Stimulated activated CD8-positive, alpha-beta memory T cell treated with anti-CD3 and anti-CD28 coated beads, Interleukin-2, amount 100 ng/mL, for 1 hour (primary cell): ENCODE measurements at places on chromosomes 2 and 18.

DNA sequence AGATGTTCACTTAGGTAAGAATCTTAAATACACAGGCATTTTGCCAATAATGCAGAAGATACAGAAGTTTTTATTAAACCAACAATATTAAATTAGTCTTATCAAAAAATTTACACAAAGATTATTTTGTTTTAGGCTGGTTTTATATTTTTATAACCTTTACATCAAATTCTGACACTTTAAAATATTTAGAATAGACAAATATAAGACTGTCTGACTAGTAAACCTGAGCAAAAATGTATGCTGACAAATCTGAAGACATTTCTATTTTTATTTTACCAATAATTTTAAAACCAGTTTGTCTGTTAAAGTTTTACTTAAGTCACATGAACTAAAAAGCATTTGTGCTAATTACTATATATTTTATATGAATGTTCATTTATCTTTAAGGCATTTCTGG is 72.1 kb upstream of the ZNF236 start:
- DNase-seq: no peak

- no peak for DNase-seq
Observed at GRCh38 chr2:179376881-179377280, 112.2 kb upstream of the SESTD1 start.

DNA sequence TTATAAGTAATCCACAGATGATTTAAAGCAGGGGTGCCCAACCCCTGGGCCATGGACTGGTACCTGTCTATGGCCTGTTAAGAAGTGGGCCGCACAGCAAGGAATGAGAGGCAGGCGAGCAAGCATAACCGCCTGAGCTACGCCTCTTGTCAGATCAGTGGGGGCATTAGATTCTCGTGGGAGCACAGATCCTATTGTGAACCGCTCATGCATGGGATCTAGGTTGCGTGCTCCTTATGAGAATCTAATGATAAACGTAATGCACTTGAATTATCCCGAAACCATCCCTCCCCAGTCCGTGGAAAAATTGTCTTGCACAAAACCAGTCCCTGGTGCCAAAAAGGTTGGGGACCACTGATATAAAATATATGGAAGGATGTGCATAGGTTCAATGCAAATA is 153.7 kb downstream of the CSRNP3 start:
- no peak for DNase-seq

GRCh38 chr18:59052965-59053820 is 86.5 kb upstream of the SEC11C start:
- DNase-seq: no peak

- no peak for DNase-seq
Observed at GRCh38 chr2:223759569-223760430, 77.6 kb downstream of the AP1S3 start.

GRCh38 chr18:47881752-47882455 is 48.6 kb downstream of the SMAD2 start:
- DNase-seq: no peak

DNA sequence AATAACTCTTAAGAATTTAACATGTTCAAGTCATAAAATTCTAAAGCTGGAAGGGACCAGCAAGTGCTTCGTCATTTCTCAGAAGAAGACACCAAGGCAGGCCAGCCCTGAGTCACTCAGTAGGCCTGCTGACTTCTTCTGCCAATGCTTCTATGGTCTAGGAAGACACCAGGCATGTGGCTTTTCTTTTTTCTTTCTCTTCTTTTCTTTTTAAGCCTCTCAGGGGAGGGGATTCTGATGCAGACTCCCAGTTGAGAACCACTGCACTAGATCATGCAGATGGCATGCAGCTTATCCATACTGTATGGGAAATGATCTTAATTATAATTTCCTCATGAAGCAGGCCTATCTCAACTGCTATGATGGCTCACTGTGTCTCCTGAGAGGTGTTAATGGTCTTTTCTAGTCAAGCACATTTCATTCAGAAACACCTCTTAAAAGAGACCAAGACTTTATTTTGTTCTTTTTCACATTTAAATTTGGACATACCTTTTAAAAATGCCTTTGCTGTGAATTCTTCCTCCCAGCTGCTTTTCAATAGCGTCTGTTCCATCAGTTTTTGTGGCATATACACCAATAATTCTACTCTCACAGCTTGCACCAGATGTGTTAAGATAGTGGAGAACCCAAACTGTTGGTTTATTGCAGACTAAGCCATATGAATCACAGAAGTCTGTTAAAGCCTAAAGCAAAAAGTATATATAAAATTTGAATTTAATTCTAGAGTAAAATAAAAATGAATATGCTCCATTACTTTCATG is 11.3 kb downstream of the KCTD18 start:
- no peak for DNase-seq

- DNase-seq: no peak
Observed at GRCh38 chr2:169013628-169014026, 17.5 kb downstream of the ABCB11 start.

DNA sequence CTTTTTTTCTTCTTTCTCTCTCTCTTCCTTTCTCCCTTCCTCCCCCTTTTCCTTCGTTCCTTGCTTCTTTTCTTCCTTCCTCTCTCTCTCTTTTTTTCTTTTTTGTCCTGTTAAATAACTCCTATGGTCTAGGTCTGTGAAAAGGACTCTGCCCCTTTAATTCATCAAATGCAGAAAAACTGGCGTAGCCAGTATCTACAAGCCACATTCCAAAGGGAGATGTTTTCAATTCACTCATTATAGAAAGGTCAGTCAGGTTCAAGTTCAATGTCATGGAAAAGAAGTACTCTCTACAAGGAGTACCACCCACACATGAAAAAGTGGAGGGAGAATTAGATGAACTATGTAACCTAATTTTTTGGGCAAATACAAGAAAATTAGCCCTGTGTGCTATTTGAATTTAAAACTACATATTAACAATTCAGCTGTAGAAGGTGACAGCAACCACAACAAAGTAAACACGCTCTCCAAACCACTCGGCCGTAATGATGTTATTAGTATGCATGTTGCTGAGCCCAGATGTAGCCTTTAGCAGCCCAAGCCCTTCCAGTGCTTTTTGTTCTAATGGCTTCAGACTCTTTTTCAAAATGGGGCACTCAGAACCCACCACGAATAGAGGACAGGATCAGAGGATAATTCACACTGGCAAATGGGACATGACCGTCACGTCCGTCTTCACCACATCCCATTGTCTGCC is 735.4 kb upstream of the FANCL start:
- DNase-seq: no peak

GRCh38 chr2:30208453-30208852 is 22.9 kb upstream of the LBH start:
- DNase-seq: no peak

DNA sequence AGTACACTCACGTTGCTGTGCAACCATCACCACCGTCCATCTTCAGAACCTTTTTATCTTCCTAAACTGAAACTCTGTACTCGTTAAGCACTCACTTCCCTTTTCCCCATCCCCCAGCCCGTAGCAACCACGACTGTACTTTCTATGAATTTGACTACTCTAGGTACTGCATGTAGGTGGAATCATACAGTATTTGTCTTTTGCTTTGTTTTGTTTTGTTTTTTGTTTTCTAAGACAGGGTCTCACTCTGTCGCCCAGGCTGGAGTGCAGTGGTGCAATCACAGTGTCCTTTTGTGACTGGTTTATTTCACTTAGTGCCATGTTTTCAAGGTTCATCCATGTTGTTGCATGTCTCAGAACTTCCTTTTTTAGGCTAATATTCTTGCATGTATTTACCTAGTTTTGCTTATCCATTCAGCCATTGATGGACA is 7.0 kb upstream of the TYMS start:
- DNase-seq: no peak

- no peak for DNase-seq
Observed at GRCh38 chr2:209334188-209335017, 89.4 kb upstream of the MAP2 start.

DNA sequence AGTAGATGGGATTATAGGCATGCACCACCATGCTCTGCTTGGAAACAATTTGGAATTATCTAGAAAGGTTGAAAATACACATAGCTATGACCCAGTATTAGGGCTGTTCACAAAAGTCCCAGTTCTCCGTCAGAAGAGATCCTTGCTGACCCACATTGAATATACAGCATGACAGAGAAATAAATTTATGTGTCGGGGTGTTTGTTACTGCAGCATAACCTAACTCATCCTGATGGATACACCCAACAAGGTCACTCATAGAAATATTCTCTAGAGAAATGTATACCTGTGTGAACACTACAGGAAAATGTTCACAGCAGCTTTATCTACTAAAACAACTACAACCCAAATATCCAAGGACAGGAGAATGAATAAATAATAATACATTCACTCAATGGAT is 9.0 kb downstream of the TBC1D8 start:
- DNase-seq: no peak

GRCh38 chr2:224427471-224427870 is 25.6 kb upstream of the FAM124B start:
- no peak for DNase-seq

- no peak for DNase-seq
Observed at GRCh38 chr2:43129676-43130547, 96.5 kb downstream of the ZFP36L2 start.

GRCh38 chr2:207967121-207967520 is 58.2 kb downstream of the PLEKHM3 start:
- DNase-seq: no peak

GRCh38 chr2:28869494-28870145 is 489 bp downstream of the TRMT61B start:
- no peak for DNase-seq

GRCh38 chr18:24397131-24397693 is 412 bp downstream of the OSBPL1A start:
- DNase-seq: no peak

DNA sequence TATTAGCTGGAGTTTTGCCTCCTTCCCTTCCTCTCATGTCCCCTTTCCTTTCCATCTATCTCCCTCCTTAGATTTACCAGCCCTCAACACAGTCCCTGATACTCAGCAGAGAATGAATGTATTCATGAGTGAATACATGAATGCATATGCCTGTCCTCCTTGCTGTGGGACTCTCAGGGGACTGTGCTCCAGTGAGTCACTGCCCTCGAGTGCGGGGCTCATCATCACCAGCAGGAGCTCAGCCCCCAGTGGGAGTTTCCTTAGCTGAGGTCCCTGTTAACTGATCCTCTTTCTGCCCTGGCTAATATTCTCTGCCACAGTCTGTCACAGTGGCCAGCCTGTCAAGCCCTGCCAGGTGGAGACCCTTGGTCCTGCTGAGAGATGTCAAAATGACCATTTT is 104.9 kb upstream of the LHCGR start:
- DNase-seq: no peak

DNA sequence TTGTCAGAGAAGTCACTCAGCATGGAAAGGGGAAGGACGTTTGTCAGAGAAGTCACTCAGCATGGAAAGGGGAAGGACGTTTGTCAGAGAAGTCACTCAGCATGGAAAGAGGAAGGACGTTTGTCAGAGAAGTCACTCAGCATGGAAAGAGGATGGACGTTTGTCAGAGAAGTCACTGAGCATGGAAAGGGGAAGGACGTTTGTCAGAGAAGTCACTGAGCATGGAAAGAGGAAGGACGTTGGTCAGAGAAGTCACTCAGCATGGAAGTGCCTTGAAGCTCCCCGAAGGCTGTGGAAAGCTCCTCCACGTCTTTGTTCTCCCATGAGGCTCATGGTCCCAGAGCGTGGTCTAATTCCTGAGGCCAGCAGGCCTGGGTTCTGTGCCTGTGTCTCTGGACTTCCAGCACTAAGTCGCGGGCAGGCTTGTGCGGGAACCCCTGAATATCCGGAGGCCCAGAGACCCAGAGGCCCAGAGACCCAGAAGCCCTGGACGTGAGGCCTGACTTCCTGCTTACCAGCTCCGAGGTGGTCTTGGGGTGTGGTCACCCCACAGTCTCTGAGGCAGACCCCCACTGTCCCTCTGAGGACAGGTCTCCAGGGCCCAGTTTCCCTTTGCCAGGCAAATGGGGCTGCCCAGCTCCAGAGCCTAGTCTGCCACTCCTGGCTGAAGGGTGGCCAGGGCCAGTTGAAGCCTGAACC is 70.4 kb upstream of the TWIST2 start:
- DNase-seq: no peak
